ENCODE measurements at places on chromosomes 5 and 9.
A peak's percentile ranks its signal among the peaks of the same experiment; 100 is the strongest.

GRCh38 chr9:136670576-136671253 lies 8.0 kb downstream of the EGFL7 start:
- DNase-seq = no peak

DNA sequence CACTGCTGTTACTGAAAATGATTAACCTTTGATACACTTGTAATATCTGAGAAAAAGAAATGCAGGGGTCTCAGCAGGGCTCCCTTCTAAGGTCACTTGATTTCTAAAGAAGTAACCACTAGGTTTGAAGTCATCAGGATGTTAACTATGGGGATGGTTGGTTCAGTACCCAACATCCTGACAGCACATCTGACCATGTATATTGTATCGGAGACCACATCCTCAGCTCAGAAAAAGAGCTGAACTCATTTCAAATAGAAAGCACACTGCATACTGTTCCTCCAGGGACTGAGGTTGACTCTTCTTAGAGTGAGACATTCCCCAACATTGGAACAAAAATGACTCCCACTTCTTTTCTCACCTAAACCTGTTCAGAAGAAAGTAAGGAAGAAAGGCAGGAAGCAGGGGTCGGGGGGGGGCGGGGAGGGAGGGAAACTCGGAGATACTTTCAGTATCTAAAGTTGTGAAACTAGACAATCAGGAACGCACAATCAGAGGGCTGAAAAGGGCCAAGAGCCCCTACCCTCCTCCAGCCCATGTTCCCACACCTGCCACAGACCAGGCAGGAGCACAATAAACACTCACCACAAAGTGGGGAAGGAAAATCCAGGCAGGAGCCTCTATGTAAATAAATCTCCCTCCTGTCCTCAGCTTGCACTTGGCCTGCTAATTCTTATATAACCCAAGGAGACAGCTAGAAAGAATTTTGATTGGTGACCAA lies 730 bp upstream of the GZMA start:
- DNase-seq = no peak

- peak; percentile 12 for DNase-seq
These were observed 441.8 kb upstream of the TLE4 start for GRCh38 chr9:79129865-79130480.

GRCh38 chr9:136668983-136669790 lies 6.5 kb downstream of the EGFL7 start:
- no peak for DNase-seq

- no peak for DNase-seq
These were observed 257.8 kb downstream of the PLK2 start for GRCh38 chr5:58201922-58202648.

GRCh38 chr5:66994790-66995189 lies 201.8 kb downstream of the CD180 start:
- no peak for DNase-seq

- DNase-seq = no peak
These were observed 12.8 kb upstream of the SPATA24 start for GRCh38 chr5:139416651-139417050.

GRCh38 chr5:25579111-25579510 lies 934.3 kb upstream of the CDH10 start:
- DNase-seq = no peak

- no peak for DNase-seq
These were observed 933.8 kb upstream of the DMAC1 start for GRCh38 chr9:8733131-8733954.

- peak; percentile 24 for DNase-seq
These were observed 22.5 kb upstream of the PTPN3 start for GRCh38 chr9:109520475-109521132.

GRCh38 chr9:126297661-126298060 lies 29.0 kb upstream of the MVB12B start:
- no peak for DNase-seq

DNA sequence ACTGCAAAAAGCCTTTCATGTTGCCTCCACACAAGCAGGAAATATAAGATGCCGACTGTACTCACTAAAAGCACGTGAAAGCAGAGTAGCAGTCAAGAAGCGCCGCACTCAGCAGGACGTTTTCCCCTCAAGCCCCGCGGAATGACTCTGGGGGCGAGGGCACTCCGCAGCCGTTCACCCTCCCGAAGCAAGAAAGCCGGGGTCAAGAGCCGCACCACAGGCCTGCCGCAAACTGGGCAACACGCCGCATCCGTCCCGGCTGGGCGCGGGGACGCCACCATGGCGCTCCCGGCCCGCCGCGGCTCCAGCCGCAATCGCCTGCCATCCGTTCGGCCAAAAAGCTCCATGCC lies 364 bp downstream of the RPS6 start:
- no peak for DNase-seq

- DNase-seq = no peak
These were observed 2.1 kb downstream of the ANXA1 start for GRCh38 chr9:73153793-73154227.

DNA sequence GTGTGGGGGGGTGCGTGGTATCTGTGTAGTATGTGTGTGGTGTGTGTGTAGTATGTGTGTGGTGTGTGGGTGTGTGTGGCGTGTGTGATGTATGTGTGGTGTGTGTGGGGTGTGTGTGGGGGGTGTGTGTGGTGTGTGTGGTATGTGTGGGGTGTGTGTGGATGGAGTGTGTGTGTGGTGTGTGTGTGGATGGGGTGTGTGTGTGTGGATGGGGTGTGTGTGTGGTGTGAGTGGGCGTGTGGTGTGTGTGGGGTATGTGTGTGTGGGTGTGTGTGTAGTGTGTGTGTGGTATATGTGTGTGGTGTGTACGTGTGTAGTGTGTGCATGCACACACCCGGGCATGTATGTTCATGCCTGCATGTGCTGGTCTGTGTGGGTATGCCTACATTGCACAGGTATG lies 420.9 kb upstream of the DAP start:
- no peak for DNase-seq
